ENCODE measurements at places on chromosomes 5 and 9. TPM values are rescaled to one million over a fixed set of nuclear protein-coding genes. Genes with fewer than 3 reads are reported as not detected.

DNA sequence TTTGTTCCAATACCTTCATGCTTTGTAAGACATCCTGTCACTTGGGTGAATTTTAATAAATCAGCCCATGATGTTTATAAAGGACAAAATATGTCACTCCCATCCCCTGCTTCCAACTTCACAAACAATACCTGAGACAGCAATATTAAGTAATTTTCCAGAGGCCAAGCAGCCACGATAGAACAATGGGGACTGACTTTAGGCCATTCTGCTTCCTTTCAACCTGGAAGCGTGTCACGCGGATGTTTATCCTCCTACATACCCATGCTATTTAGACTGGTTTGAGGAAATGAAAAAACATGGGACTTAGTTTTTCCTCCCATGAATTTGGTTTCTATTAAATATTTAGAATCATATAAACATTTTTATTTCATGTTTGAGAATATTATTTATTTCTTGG is 82.9 kb downstream of the GRAMD2B start:
- no peak for DNase-seq

- no peak for DNase-seq
These were observed 183.7 kb downstream of the GLIS3 start for GRCh38 chr9:4116071-4116581.

GRCh38 chr5:14787801-14788579 is 83.6 kb downstream of the ANKH start:
- DNase-seq, result no peak

SLIT3 gene
- polyA plus RNA-seq, result 0.26 TPM

GRCh38 chr5:4348423-4348822 is 752.8 kb downstream of the IRX1 start:
- DNase-seq, result no peak

Measured in AG04450 (cell line).